GM10248 (cell line): ENCODE measurements at places on chromosomes 5 and 9.

- DNase-seq, result peak; percentile 63
Observed at GRCh38 chr9:126326228-126327005, at the start of gene MVB12B. Gene MVB12B (plus strand): TSS chr9:126326829. CDS start chr9:126326930, 101 bp downstream.

DNA sequence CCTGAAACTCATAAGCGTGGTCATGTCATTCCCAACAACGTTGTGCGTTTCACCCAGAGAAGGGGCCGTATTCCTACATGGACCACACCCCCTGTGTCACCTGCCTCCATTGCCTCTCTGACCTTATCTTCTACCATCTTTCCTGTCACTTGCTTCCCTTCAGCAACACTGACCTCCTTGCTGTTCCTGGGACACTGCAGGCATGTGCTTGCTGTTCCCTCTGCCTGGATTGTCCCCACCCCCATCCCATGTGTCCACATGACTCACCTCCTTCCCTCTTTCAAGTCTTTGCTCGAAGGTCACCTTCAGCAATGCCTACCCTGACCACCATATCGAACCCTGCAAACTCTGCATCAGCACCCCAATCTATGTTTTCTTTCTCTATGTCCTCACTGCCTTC lies 133.2 kb upstream of the ZNF618 start:
- no peak for DNase-seq

- DNase-seq, result no peak
Observed at GRCh38 chr5:173675287-173675996, 59.0 kb upstream of the BOD1 start.

- no peak for DNase-seq
Observed at GRCh38 chr9:135204177-135204576, 116.7 kb downstream of the OLFM1 start.

- DNase-seq, result no peak
Observed at GRCh38 chr5:180641566-180641900, 7.9 kb downstream of the FLT4 start.

DNA sequence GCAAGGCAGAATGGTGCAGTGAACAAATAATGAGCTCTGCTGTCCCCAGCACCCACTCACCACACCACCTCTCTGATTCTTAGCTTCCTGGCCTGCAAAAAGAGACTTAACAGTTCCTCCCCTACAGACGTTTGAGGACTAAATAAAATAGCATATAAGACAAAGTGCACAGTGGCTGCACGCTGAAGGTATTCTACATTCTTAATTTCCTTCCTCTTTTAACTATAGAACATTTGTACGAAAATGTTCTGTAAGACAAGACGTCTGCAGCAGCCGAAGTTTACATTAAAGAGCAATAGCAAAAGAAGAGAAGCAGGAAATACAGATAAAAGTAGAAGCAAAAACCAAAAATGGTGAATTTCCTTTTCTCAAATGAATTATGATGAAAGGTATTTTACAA lies 15.7 kb downstream of the FBN2 start:
- DNase-seq, result no peak

GRCh38 chr5:97111616-97112015 lies 30.8 kb downstream of the LIX1 start:
- DNase-seq, result no peak

DNA sequence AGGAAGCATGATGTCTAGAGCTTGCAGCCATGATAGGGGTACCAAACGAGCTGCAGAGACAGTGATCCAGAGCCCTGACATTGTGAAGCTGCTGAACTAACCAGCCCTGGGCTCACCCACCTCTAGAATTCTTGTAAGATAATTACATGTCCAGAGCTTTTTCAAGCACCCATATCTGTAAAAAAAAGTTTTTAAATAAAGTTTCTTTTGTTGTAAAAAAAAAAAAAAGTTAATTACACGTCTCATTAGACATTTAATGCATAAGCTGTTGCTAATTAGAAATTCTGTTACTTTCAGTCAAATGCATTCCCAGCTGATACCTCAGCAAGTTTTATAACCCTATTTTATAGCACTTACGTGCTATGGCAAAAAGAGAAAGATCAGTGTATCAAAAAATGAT lies 65.6 kb downstream of the C9orf85 start:
- no peak for DNase-seq

- no peak for DNase-seq
Observed at GRCh38 chr9:137077758-137078693, 709 bp downstream of the UAP1L1 start.

DNA sequence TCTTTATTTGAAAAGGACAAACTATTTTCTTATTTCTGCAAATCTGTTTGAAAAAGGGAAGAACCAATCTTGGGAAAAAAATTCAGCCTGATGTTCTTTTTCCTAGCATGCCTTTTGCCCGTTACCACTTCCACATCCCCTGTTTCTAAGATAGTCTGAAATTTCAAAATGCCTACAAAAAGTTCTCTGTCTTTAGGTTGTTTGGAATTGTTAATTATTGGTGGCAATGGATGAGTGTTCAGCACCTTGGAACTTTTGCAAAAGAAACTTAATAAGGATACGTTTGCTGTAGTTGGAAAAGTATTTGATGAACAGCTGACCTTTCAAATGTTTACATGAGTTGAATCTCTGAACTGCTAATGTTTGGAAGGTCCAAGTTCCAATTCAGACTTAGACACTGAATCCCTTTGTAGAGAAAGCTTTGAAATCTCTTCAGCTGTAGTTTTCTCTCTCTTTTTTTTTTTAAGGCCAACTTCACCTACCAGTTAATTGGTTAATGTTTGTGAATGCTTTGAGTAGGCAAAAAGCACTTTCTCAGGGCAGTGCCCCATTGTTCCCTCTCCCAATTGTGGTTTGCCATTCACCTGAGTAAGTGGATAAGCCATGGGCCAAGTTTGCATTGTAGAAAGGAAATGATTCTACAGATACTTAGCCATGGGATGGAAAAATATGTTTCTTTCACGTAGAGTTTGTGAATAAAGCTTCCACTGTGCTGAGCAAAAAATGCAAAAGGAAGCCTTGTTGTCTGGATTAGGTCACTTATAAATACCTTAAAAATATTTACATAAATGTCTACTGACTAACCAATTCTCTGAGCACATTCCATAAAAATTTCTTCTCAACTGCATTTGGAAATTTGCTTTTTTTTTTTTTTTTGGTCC lies 156.4 kb upstream of the ELL2 start:
- no peak for DNase-seq

GRCh38 chr5:60350794-60351193 lies 349.2 kb downstream of the DEPDC1B start:
- DNase-seq, result no peak

DNA sequence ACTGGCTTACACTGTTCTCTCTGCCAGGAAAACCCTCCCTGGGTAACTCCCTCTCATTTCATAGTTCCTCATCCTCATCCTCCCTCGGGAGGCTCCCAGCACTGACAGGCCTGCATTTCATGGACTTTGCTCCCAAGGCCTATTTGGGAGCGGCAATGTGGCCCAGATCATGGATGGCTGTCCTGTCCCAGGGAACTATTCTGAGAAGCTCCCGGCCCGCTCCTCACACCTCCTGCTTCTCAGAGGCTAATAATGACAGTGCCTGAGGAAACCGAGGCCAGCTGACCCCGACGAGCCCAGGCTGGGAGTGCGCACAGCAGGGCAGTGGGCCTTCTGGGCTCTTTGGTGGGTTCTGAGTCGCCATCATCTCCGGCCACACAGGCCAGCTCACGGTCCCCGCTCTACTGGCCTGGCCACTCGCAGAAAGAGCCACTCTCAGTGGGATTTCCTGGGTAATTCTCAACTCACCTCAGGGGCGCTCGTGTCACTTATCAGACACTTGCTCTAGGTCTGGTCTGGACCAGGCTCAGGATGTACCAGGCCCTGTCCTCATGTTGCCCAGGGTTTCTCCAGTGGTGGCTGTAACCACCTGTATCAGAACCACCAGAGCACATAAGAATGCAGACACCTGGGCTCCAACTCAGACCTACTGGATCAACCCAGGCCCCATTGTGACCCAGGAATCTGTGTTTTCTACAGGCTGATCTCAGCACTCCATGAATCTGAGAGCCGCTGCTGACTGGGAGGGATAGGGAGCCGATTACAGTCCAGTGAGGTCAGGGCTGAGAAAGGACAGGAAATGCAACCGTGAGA lies 2.0 kb upstream of the DOLPP1 start:
- DNase-seq, result no peak

DNA sequence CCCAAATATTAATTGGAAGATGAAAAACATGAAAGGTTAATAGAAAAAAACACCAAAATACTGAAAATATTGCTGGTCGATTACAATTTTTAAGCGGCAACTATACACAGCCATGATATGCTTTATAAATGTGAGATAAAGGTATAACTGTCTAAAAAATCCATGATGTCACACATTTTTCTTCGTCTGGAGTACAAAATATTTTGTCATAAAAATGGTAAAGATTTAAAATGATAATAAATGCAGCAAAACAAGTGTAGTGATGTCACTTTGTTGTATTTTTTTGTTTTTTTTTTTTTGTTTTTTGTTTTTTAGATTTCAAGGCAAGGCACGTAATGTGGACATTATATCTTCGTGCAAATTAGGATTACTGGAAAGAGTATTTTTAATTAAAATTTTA lies 227.4 kb downstream of the NFIB start:
- no peak for DNase-seq

GRCh38 chr9:87714819-87715218 lies 11.1 kb upstream of the CTSL start:
- no peak for DNase-seq

GRCh38 chr9:77679088-77679487 lies 31.0 kb upstream of the GNA14 start:
- no peak for DNase-seq

DNA sequence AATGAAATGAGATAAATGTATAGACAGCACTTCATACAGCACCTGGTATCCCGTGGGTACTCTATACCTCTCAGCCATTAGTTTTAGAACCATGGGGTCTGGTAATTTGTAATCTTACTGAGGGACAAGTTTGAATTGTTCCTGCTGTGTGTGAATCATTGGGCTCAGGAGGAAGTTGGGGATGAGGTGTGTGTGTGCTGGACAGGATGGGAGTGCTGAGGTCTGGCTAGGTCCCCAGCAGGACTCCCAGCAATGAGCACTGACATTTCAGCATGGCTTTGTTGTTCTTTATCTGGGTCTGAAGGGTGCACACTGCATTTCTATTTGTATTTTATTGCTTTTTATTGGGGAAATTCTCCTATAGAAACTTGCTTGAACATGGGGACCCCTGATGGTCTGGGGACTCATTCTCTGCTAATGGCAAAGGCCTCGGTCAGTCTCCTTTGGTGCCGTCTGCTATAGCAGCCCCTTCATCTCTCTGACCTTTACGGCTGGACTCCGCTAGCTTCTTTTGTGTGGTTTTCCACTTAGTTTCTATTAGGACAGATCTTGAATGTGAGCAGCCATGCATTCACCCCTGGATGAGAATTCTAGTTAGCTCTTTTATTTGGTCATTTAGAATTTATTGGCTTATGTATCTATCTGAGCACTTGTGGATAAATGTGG lies 98.1 kb downstream of the SREK1 start:
- no peak for DNase-seq
